ENCODE measurements at places on chromosomes 2 and 18. TPM values are rescaled to one million over a fixed set of nuclear protein-coding genes. Genes with fewer than 3 reads are reported as not detected.

Gene MROH2A
- total RNA-seq, result not detected

Gene MC5R
- 0.25 TPM for total RNA-seq

Gene RNU2-63P
- total RNA-seq, result not detected

Gene MRPL19
- 30.0 TPM for total RNA-seq

Gene CFAP65
- 0.74 TPM for total RNA-seq

Gene RIT2
- total RNA-seq, result 16.0 TPM

Gene SERPINB11
- total RNA-seq, result not detected

Gene LAMA1
- total RNA-seq, result 12.8 TPM

Gene MC4R
- total RNA-seq, result 1.2 TPM

Gene SP140L
- 0.49 TPM for total RNA-seq

Gene SERPINB12
- not detected for total RNA-seq

Gene PARD3B
- 3.4 TPM for total RNA-seq

Gene TMEM17
- 4.4 TPM for total RNA-seq

Gene LONRF2
- 70.8 TPM for total RNA-seq

Gene RNF181
- 38.8 TPM for total RNA-seq

Gene HOXD9
- total RNA-seq, result not detected

Gene LIMS2
- total RNA-seq, result 2.2 TPM

Gene ACVR1
- total RNA-seq, result 21.6 TPM

Gene ARHGAP15
- total RNA-seq, result 19.9 TPM

Gene SERPINB3
- total RNA-seq, result not detected

Gene FBXO15
- 2.2 TPM for total RNA-seq

Gene REG3G
- not detected for total RNA-seq

Gene ZNF385B
- 2.5 TPM for total RNA-seq

Gene EN1
- total RNA-seq, result not detected

Gene PJVK
- total RNA-seq, result 4.2 TPM

Gene IAH1
- total RNA-seq, result 49.2 TPM
